ENCODE measurements at places on chromosomes 7 and 10.

DNA sequence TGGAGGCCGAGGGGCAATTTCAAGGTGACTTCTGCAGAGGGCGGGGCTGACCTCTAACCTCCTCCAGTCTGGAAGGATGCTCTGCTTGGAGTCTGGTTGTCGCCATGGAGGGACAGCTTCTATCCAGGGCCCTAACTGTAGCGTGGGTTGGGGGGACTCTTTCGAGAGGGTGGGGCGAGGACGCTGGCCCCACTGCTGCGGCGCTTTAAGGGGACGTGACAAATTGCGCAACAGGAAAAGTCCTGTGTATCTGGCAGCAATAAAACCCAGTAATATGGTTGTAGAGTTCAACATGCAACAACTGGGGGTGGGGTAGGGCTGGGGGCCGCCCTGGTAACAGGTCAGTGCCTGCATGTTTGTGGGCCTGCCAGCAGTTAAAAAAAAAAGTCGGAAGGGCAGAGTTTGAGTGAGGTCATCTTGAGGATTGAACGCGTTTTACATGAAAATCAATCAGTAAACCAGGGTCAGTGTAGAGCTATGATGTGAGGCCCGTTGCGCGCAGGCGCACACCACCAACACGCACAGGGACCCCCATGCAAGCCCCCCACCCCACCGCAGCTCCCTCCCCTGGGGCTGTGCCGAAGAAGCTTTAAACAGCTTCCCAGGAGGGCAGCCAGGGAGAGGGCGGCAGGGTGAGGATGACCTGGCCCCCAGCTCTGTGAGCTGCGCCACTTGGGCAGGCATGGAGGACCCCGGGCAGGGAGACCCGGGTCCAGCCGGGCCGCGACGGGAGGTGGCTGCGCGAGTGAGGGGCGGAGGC is 4.3 kb downstream of the SHH start:
- no peak for DNase-seq

DNA sequence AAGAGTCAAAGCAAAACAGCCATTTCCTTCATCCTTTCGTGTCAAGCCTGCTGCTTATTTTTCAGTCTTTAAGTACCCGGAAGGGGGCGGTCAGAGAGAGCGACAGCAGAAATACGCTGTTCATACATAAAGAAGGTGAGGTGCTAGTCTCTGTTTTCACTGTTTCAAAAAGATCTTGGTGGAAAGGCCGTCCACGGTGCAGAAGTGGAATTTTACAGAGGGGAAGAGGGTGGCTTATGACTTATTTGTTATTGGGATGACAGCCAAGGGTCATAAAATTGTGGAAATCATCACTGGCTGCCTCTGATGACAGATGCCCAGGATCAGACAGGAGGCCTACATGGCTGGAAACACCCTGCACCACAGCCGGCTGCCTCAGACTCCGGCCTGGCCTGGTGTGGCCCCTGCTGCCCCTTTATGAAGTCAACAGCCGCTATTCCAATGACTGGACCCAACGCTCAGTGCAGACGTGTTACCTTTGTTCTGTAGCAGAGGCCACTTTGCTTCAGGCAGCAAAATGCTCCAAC is 57.0 kb downstream of the HIPK2 start:
- no peak for DNase-seq

DNA sequence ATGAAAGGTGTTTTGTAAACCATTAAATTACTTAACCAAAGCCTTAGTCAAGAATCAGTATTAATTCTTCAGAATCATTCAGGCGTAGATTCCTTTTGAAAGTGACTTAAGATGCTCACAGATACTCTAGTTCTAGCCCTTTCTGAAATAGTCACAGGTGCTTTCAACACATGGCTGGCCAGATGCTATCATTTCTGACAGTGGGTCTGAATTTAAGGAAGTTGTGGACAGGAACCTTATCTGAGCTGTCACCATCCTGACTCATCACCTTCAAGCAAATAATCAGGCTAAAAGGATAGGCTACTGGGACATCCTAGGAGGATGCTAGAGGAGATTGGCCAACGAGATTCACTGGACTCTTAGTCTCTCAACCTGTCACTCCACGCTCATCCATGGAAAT is 501.5 kb downstream of the LRMDA start:
- no peak for DNase-seq

DNA sequence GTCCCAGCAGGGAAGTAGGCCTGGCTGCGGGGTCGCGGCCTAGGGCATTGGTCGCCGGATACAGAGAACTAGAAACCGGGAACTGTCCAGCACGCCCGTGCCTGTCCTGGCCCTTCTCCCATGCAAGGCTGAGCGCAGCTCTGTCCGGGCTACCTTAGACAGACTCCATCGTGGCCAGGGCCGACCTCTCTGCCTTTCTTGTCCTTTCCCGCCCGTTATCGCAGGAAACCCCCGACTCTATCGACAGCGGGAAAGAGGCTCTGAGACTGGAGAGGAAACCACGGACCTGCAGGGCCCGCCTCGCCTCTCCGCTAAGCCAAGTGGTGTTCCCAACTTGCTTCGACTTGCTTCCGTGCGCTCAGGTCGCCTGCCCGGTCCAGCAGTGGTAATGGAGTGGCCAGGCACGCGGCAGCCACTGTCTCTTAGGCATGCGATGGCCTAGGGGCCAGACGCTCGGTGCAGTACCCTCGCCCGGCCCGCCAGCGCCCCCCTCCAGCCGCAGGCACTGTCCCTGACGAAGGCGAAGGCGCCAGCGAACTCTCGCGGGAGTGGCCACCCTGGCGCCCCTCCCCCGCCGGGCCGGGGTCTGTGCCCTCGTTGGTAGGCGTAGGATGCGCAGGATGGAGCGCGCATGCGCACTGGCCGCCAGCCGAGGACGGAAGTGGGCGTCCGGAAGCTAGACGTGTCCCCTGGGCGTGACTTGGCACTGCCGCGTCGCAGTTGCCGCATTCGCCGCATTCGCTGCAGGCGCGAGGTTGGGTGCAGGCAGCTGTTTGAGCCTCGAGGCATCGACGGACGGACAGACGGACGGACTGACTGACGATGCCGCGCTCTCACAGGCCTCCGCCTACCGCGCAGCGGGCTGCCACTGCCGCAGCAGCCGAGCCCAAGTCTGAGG is 54.4 kb downstream of the MCMBP start:
- DNase-seq: no peak

GRCh38 chr10:66838656-66839055 is 87.2 kb upstream of the LRRTM3 start:
- no peak for DNase-seq

DNA sequence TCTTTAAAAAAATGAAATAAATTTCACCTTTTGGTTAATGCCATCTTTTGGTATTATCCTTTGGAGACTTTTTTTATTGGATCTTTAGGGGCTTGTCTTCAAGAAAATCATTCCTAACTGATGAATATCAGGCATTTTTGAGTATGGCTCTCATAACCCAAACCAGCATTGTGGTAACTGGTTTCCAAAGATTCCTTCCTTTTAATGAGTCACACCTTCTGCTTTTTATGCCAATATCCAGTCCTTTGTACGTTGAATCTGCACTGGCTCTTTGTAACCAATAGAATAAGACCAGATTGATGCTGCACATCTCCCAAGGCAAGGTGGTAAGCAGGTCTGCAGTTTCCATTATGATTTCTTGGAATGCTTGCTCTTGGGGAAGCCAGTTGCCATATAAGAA is 89.1 kb downstream of the GPR158 start:
- DNase-seq: no peak

DNA sequence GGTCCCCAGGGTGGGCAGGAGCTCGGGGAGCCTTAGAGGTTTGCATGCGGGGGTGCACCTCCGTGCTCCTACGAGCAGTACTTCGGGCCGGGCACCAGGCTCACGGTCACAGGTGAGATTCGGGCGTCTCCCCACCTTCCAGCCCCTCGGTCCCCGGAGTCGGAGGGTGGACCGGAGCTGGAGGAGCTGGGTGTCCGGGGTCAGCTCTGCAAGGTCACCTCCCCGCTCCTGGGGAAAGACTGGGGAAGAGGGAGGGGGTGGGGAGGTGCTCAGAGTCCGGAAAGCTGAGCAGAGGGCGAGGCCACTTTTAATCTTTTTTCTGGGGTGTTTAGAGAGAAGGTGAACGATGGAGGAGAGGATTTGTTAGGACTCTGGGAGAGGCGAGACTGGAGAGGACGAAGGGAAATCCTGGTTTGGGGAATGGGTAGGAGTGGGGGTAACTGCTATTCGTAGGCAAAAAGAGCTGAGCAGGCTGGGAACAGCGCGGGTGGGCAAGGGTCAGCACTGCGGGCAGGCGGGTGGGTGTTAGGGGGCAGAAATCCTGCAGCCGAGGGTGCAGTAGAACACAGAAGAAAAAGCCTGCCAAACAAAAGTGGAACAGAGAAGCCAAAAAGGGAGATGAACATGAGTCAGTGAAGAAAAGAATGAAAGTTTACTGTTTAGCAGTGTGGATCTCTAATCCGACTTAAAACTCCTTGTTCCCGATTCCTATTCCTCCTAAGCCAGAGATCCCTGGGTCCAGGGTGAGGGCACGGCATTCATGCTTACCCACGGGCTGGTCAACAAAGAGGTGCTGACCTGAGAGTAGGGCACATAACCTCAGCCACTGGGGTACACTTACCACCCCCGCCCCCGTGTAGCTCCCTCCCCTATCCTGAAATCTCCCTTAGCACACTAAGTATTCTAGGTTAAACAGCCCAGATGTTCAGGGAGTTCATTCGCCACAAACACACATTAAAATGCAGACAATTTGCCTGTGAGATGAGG is 26.9 kb downstream of the PRSS2 start:
- DNase-seq: no peak

- DNase-seq: no peak
These were observed 35.8 kb downstream of the GBF1 start for GRCh38 chr10:102281102-102281487.

DNA sequence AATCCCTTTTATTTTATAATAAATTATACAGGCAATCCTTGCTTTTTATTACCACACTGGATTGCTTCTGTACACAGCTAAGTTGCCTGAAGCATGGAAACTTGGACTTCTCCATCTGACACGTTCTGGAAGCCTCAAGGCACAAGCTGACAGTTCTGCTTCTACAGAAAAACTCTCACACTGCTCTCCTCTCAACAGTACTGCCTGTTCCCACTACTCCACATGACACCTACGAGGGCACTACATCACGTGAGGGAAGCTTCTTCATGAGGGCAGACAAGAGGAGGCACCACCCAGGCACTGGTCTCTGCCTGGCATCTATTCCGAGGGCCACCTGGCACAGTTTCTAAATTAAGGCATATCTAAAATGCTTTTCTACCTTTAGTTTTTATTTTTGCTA is 16.8 kb upstream of the FAM133B start:
- DNase-seq: no peak

- DNase-seq: no peak
These were observed 3.1 kb upstream of the CPA1 start for GRCh38 chr7:130377178-130377577.

DNA sequence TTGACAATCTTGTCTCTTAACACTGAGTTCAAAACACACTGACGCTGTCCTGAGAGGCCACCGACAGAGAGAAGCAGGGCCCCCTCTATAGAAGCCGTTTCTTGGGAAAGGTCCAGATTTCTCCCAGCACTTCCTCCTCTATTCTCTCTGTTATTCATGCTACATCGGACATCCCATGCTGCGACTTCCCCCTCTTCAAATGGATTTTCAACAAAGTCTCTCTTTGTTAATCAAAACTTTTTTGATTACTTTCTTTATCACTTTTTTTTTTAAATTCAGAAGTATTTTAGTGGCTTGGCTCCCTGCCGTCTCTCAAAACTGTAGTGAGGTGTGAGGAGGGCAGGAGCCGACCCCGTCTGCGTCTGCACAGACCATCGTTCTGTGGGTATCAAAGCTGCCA is 298.9 kb upstream of the PITRM1 start:
- no peak for DNase-seq

DNA sequence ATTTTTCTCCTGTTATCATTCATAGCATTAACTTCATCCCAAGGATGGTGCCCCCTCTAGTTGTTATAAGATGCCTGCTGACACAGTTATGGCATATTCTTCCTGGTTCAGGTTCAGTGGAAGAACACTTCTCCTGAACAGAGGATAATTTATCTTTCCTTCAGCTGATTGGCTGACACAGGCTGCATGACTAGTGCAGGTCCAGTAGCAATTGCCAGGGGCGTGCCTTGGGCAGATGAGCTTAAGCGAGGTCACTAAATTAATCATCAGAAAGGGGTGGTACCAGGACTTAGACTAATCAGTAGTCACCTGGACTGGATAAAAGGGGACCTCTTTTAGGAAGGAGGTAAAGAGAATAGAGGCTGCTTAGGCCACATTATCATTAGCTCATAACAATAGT is 42.3 kb downstream of the BZW2 start:
- DNase-seq: no peak

GRCh38 chr10:122287570-122287969 is 16.5 kb downstream of the BTBD16 start:
- no peak for DNase-seq

DNA sequence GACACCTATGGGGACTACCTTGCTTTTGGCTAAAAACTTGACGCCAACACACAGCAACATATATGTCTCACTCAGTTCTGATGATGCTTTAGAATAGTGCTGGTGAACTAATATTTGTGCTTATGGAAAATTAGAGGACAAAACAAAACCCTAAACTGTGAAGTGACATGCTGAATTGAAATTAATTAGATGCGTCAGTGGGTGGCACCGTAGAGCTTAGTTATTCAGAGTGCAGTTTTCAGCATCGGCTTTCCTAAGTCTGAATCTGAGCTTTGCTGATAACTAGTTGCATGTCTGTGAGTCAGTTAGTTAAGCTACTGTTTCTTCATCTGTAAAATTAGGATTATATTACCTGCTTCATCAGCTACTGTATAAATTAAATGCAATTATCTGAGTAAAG is 245.0 kb upstream of the SORCS1 start:
- no peak for DNase-seq

- DNase-seq: peak; percentile 91
These were observed 38.0 kb downstream of the INPP5A start for GRCh38 chr10:132575320-132576201.

GRCh38 chr7:138865843-138866242 is 67.8 kb upstream of the ATP6V0A4 start:
- DNase-seq: no peak

DNA sequence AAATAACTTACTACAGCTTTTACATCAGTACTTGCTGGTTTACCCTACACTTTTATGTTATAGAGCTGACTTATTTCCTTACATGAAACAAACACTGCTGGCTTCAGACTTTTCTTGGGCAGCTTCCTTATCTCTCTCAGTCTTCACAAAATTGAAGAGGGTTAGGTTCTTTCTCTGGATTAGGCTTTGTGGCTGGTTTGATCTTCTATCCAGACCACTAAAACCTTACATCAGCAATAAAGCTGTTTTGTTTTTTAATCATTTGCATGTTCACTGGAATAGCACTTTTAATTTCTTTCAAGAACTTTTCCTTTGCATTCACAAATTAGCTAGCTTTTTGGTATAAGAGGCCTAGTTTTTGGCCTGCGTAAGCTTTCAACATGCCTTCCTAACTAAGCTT is 218.7 kb downstream of the LRRTM3 start:
- no peak for DNase-seq

GRCh38 chr10:116868722-116869121 is 19.4 kb downstream of the ENO4 start:
- no peak for DNase-seq

- DNase-seq: no peak
These were observed 5.6 kb downstream of the CCSER2 start for GRCh38 chr10:84333864-84334451.

GRCh38 chr7:73885975-73886798 is 25.2 kb downstream of the TMEM270 start:
- DNase-seq: no peak
